ENCODE measurements at places on chromosomes 2 and 18.

- no peak for DNase-seq
Measured at GRCh38 chr18:27009293-27009692, 143.8 kb upstream of the AQP4 start.

DNA sequence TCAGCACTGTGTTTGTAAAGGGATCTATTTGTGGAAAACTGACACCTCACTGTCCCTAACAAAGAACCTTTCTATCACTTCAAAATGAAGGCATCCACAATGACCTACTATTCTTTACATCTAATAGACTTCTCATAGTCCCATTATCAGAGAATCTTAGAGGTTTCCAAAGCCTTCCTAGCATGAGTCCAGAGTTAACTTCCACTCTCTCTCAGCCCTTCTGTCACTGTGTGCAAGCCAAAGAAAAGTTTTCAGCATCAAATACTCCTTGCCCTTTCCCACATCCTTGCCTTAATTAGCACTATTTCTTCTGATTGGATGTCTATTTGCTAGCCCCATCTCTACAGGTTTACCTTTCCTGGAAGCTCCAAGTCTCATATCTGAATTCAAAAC, 178.5 kb downstream of the ERBB4 start:
- DNase-seq = no peak

GRCh38 chr2:129820908-129821307, 158.6 kb upstream of the RAB6C start:
- DNase-seq = no peak

GRCh38 chr2:72106978-72107377, 40.7 kb downstream of the CYP26B1 start:
- DNase-seq = no peak

DNA sequence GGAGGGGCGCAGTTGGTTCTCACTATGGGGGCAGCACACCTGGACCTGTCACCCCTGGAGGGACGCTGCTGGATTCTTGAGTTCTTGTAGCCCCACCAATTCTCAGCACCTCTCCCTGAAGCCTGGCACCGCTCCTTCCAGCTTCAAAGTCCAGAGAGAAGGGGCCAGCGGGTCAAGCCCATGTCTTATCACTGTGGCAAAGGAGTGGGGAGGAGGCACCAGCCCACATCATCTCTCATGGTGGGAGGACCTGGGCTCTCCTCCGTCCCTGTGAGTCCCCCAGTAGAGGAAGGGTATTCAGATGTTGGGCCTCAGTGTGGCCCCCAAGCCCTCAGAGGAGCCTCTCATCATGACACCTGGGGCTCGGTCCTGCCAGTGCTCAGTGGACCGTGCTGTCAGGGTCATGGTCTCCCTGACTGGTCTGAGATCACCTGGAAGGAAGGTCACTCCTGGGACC, 67.4 kb downstream of the HS1BP3 start:
- DNase-seq = no peak

- no peak for DNase-seq
Measured at GRCh38 chr2:1740716-1741589, 3.4 kb downstream of the PXDN start.

DNA sequence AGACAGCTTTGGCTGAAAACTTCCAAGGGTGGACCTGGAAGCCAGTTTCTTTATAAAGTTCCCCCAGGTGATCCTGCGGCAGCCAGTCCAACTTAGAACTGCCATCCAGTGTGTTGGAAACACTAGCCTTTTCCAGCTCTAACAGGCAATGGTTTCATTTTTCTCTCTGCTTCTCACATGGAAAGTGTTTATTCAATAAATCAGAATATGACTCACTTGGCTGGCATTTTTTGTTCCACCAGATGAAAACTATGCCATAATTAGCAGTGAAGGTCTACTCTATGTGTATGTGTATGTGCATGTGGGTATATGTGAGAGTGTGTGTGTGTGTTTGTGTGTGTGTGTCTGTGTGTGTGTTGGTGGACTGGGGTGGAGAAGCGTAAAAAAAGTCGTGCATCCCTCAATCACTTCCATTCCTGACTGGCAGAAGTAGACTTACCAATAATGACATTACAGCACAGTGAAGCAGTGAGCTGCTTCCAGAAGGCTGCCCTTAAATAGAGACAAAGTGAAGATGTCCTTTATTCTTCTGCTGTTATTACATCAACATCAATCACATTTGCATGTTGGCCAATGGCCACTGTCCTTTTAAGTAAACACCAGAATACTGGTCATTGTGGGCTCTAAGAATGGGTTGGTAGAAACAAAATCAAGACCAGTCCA, 90.9 kb upstream of the SETBP1 start:
- no peak for DNase-seq

GRCh38 chr18:12372406-12372805, 4.6 kb downstream of the AFG3L2 start:
- no peak for DNase-seq

DNA sequence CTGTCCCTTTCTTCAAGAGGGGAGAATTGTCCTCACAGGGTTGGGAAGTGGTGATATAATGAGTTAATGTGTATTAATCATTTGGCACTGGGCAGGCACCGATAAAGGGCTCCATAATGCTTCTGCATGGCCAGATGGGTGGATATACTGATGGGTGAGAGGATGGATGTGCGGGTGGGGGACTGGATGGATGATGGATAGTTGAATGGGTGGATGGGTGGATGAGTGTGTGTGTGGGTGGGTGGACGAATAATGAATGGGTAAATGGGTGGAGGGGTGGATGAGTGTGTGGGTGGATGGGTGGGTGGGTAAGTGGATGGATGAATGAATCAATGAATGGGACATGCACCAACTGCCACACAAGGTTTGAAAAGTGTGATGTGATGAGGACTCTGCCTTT, 127.2 kb downstream of the ACKR3 start:
- DNase-seq = no peak

- no peak for DNase-seq
Measured at GRCh38 chr18:31268985-31269406, 49.0 kb upstream of the DSG1 start.

DNA sequence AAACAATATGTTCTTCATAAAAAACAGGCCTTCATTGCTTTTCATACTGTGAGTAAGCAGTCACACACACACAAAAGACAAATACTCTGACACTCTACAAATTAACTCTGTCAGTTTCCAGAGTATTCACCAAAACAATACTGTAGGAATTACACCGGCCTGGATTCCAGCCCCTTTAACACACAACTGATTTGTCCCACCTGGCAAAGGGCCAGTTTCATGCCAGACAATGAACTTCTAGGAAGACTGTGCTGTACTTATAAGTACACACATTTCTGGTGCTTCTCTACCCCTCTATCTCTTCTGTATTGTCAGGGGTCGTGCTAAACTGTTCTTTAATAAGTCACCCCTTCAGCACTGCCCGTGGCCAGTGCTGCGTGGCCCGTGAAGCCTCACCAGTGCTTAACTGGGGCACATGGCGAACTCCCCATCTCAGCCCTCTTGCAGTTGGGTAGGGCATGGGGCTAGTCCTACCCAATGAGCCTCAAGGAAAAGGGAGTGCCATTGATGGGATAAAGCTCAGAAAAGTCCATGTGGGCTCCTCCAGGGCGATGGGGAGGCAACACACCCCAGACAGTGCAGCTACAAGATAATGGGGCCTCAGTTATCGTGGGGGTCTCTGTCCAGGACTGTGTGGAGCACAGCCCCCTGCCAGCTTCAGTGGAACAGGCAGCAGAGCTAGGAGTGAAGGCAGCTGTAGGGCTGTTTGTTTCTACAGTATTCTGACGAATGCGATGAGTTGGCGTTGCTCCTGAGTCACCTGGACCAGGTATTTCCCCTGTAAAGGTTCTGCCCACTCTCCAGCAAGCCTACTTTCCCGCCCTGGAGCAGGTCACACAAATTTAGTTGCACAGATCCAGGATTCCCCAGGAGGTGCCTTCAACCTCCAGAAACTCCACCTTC, 99.0 kb downstream of the SP3 start:
- no peak for DNase-seq

GRCh38 chr2:57937456-57937855, 109.2 kb upstream of the VRK2 start:
- DNase-seq = no peak

- no peak for DNase-seq
Measured at GRCh38 chr18:52341608-52342381, 1.8 kb downstream of the DCC start.

- DNase-seq = no peak
Measured at GRCh38 chr2:98759338-98759737, 28.4 kb upstream of the MGAT4A start.

- no peak for DNase-seq
Measured at GRCh38 chr2:201798252-201798913, 8.0 kb upstream of the CDK15 start.

DNA sequence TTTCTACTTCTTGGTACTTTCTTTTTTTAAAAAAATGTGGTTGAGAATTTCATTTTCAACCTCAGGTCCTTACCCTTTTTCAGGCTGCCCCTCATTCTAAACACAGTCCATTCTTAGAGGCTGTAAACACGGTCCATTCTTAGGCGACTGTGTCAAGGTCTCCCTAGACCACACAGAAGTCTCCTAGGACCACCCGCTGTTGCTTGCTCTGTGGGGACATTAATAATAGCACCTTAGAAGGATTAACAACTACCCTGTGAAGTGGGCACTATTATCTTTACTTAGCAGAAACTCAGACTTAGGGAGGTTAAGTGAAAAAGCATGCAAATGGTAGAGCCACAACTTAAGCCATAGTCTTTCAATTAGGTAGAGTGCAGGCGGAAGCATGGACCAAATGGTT, 91.7 kb downstream of the RBMS1 start:
- no peak for DNase-seq

DNA sequence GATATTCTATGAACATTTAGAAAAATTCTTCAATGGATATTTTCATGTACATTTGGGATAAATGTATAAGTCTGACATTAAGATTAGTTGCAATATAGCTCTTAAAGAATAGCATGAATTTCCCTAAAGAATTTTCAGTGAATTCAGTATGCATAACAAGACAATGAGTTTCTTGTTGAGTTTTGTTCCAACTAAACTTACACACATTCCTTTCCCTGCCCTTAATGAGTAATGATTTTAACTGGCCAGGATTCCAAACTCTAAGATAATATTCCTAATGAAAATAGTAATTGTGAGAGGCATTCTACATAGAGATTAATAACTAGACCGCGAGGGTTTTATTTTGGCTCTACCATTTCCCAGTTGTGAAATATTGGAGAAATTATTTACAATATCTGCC, 390.3 kb upstream of the GALNT5 start:
- no peak for DNase-seq

DNA sequence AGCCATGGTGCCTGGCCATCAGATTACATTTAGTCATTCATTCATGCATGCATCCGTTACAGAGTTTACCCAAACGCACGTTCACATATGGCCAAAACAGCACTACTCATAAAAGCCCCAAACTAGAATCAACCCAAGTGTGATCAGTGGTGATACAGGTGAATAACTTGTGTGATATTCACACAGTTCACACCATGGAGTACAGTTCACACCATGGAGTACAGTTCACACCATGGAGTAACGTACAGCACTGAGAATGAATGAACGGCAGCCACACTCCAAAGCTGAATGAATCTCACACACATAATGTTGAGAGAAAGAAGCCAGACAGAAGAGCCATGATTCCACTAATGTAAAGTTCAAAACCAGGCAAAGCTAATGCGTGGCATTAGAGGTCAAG, 12.3 kb upstream of the SLC66A3 start:
- DNase-seq = no peak

DNA sequence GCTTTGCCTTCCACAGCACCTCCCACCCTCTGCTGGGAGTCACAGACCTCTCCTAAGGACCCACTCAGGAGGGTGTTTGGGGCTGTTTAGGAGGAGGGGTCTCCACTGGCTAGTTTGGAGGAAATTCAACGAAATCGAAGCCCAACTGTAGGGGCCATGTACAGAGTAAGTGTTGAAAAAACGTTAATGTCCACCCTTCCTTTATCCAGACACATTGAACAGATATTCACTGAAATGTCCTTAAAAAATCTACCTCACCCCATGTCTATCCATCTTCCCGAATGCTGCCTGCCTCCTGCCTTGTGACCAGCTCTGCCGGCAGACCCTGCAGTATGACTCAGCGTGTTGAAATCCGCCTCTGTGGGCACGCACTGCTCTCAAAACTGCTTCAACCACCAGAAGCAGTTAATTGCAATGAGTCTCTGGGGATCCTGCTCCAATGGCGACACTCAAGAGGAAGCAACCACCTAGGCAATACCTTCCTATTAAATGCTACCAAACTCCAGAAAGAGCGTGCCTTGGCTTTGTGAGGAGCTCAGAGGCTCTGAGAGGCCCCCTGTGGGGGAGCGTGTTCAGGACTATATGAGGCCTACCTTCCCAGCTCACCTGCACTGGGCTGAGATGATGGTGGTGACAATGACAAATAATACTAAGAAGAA, 61.4 kb upstream of the RTN4 start:
- DNase-seq = no peak

- DNase-seq = no peak
Measured at GRCh38 chr2:55401124-55401523, 18.5 kb downstream of the CCDC88A start.

GRCh38 chr2:201182650-201183364, at the start of gene CASP10:
Gene CASP10, plus strand, starts transcription at chr2:201183141. Its CDS starts 2,637 bp downstream, at chr2:201185778.
- DNase-seq = no peak

DNA sequence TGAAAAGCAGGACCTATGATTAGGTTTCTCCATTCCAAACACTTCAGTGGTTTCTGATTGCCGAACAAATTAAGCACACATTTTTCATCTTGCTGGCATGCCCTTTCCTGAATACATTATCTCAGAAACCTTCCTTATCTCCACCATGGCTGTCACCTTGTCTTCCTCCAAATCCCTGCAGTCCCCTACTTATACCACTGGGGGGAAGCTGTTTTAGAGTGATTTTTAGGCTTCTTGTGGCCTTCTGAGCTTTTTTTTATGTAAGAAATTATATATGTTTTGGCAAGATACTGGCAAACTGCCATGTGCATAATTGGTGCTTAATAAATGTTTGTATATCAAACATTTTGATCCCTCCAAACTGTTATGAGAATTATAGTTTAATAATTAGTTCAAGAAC, 229.2 kb downstream of the MYT1L start:
- DNase-seq = no peak

DNA sequence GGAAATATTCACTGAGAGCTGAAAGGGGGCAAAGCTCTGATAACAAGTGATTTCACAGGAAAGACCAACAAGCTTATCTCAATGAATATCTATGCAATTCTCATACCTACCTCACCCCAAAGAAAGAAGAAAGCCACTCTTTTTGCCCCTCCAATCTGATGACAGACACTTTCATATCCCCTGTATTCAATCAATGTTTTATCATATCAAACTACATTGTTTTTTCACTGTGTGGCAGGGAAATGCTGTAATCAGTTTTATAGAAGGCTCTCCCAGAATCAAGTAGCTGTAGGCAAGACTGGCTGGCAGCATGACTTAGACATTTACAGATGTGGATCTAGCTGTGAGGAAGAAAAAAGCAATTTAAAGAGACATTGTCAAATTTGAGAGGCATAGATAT, 81.3 kb upstream of the PIK3C3 start:
- DNase-seq = no peak

GRCh38 chr2:60528281-60529020, 25.0 kb downstream of the BCL11A start:
- no peak for DNase-seq

DNA sequence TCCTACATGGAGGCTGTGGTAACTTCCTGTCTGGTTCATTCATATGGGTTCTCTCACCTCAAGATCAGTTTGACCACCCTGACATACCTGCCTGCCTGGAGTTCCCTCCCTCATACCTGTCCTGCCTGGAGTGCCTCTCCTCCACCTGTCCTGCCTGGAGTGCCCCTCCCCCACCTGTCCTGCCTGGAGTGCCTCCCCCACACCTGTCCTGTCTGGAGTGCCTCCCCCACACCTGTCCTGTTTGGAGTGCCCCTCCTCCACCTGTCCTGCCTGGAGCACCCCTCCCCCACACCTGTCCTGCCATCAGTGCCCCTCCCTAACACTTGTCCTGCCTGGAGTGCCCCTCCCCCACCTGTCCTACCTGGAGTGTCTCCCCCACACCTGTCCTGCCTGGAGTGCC, 461.9 kb downstream of the PTPRM start:
- DNase-seq = no peak

Measured in stimulated activated CD8-positive, alpha-beta memory T cell treated with anti-CD3 and anti-CD28 coated beads, Interleukin-12 subunit alpha, Interleukin-12 subunit beta, amount 100 ng/mL, for 4 hours (primary cell).